Brain pericyte (primary cell): ENCODE measurements at places on chromosomes 4 and X.

DNA sequence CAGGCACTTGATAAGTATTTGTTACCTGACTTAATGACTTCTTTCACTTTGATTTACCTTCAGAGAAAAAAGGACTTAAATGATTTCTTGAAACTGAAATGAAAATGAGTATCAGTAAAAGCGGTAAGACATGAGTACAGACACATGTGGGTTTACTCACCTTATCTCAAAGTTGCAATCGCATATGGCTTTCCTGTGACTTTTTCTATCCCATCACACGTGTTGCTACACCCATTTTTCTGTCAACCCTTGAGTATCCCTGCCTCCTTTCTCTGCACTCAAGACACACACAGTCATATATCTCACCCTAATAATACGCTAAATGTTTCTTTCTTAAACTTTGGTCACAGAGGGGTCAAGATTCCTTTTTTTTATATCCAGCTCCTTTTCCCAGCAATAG is 11.0 kb upstream of the ARHGEF38 start:
- no peak for DNase-seq

DNA sequence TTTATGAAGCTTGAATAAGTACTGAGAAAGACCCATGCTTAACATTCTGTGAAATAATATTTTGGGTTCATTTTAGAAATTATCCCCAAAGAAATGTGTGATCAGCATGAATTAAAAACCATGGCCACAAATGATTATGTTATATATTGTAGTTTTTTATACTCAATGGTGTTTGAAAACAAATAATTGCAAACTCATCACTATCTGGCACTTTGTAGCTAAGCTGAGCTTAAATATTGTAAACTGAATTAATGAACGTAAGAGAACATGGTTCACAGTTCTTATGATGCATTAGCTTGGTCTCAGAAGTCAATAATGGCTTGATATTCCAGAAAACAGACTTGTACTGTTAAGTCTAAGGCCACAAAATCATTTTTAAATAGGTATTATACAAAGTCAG is 24.6 kb upstream of the ASB5 start:
- no peak for DNase-seq

DNA sequence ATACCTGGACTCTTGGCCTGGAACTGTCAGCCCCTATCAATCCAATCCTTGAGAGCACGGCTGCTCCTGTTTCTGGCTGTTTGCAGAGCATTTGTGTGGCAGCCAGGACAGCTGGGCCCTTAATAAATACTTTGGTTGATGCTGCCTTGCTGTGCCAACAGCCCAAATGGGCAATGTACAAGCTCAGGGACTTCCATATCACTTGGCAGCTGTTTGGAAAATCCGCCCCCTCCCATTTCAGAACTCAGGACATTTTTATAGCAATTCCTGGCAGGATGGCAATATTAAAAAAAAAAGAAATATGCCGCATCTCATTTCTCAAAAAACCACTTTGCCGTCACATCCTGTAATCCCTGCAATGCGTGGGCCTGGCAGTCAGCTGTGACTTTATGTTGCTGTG is 218.9 kb downstream of the HS3ST1 start:
- no peak for DNase-seq

DNA sequence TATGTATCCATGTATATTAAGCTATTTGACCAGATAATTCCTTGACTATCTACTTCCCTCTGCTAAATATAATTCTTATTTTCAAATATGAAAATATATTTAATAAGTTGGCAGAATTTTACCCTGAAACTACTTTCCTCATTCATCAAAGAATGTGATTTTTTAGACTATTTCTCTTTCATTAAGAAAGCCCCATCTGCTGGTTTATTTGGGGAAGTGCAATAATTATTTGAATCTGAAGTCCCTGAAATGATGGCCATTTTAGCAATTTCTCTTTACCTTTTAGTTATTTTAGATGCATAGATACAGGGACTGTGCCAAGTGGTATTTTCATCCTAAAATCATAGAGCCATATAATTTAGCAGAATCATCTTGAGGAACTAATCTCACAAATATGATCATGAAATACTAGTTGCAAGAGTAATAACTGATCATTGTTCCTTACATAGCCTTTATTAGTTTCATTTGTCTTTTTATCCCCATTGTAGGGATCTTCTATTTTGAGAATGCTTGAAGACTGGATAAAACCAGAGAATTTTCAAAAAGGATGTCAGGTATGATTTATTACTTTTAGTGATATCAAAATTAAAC is 39.0 kb downstream of the ENPEP start:
- no peak for DNase-seq

GRCh38 chr4:10096201-10096977 is 20.2 kb downstream of the WDR1 start:
- peak; percentile 80 for DNase-seq

- no peak for DNase-seq
Observed at GRCh38 chr4:142098900-142099545, 462.6 kb downstream of the IL15 start.

GRCh38 chr4:172692701-172693100 is 475.9 kb upstream of the GALNT7 start:
- DNase-seq, result no peak

DNA sequence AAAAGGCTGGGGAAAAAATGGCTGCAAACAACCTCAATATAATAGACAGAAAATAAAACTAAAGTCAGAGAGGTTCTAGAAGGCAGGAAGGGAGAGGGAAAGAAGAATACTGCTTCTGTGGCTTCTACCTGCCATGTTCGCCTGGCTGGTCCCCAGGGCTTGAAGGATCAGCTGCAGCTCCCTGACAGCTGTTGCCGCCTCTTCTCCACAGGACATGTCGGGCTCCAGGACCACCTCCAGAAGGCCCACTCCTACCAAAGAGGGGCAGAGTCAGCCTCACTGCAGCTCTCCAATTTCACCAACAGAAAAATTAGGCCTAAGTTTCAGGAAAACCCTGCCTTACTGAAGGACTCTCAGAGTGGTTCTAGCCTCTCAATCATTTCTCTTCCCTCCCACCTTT is 44.9 kb downstream of the GATB start:
- no peak for DNase-seq

DNA sequence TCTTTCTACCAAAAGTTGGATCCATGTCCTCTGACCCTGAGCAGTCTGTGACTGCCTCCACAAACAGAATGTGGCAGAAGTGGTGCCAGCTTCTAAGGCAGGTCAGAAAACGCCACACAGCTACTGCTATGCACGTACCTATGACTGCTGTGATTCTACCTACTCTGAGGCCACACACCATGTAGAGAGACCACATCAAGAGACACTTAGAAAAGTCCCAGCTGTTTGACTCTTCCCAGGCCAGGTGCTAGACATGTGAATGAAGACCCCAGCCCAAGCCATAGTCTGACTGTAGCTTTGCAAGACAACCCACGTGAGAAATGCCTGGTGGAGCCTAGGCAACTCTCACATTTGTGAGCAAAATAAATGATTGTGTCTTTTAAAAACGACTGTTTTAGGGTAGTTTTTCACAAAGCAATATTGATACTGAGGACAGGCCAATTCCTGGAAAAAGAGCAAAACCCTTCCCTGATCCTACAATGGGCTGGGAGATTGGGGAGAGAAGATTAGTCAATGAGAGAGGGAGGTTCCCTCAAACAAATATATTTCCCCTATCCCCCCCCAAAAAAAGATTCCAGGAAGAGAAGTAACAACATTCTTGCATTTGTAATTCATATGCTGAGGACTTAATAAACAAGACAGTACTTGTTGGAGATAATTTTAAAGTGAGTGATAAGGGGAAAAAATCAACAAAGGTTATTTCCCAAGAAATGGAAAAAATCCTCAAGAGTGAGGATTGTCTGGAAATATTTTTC is 33.3 kb downstream of the FRYL start:
- no peak for DNase-seq

GRCh38 chrX:47316276-47317025 is 53.9 kb upstream of the ZNF157 start:
- DNase-seq, result no peak

DNA sequence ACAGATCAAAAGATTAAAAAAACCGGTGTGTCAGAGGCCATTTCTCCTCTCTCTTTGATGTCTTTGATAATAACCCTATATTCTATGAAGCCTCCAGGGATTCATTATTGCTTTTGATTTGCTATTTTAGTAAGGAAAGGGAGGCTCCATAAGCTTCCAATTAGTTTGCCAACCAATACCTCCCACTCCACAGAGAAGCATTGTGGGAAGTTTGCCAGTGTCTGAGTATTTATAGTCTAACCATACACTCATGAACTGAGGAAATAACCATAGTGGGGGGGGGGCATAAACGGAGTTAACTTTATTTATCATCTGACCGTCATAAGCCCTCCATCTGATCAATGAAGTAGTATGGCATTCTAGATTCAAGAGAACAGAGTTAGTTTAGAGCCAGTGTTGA is 1066.8 kb upstream of the PABPC4L start:
- DNase-seq, result no peak

DNA sequence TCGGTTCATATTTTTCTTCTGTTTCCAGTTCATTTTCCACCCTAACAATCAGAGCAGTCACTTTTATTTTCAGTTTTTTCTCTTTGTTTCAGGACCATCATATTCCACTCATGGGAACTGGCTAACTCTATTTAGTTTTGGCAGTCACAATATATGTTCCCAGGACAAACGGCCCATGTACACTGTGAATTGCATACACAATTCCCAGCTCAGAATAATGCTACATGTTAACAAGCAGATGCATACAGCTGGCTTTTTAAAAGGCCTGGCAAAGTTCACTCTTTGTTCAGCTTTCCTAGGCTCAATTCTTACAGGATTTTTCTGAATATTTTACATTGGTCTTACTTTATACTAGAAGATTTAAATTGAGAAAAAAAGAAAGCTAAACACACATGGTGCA is 224.9 kb downstream of the ANKRD50 start:
- no peak for DNase-seq

GRCh38 chr4:57426779-57427395 is 316.7 kb upstream of the IGFBP7 start:
- DNase-seq, result peak; percentile 13

- DNase-seq, result no peak
Observed at GRCh38 chr4:87939978-87940690, 35.4 kb upstream of the SPP1 start.

- DNase-seq, result no peak
Observed at GRCh38 chr4:72205831-72206230, 174.0 kb downstream of the NPFFR2 start.

DNA sequence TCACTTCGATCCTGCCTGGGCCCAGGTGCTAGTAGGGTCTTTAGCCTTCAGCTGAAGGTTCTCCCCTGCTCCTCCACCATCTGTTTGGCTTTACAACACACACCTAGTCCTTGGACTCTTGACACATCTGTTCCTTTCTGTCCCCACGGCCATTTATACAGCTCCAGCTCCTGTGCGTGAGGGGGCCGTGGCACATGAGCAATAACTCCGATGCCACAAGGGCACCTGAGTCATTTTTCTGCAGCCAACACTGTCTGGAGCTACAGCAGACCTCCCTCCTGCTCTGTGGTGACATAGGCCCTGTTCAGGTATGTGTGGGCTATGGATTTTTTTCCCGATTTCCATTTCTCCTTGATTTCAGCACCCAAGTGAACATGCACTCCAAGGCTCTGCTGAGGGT is 44.7 kb upstream of the BCOR start:
- DNase-seq, result no peak

DNA sequence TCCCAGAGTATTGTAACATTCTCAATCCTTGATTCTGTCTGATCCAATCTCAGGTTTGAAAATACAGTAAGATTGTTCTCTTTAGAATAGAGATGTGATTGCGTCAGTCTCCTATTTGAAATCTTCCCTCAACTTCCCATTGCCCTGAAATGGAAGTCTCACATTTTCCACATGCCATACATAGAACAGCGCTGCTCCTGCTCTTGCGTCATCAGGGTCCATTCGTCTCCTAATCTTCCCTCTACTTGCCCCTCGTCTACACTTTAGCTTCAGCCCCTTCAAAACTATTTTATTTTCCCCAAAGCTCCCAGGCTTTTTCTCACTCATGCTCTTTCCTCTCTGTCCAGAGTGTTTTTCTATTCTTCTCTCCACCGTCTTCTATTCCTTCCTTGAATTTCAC is 301.7 kb upstream of the MAGEB2 start:
- DNase-seq, result no peak

- no peak for DNase-seq
Observed at GRCh38 chrX:51665981-51666380, 16.6 kb downstream of the CENPVL2 start.

DNA sequence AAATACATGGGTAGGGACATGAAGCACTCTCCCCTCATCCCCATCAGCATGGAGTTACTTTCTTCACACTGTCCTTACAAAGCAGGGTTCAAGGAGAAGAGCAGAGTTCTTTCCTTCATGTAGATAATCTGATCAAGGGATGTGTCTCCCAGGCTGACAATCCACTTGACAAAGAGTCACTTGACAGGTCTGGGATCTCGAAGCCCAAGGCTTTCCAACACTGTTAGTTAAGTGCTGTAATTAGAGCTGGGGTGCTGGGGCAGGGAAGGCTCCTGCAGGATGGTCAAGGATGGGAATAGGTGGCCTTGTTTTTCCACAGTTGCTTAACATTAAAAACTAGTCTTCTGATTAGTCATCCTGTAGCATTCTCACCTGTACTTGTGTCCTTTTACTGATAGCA is 38.0 kb downstream of the CCNG2 start:
- no peak for DNase-seq

- no peak for DNase-seq
Observed at GRCh38 chr4:7194251-7195140, 2.2 kb downstream of the SORCS2 start.

DNA sequence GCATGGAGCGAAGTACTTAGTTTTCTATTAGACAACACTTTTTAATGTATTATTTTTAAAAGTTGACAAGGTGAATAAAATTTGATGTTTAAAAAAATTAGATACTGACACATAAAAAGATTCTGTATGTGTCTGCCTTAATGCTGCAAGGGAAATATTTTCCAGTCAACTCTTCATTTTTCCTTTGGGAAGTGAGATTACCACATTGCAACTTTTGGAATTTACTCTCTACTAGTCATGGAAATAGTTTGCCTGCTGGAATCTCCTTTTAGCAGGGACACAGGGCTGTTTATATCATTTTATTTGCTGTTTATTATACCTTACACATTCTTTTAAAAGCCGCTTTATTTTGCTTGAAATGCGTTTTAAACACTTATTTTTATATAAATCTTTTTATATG is 135.1 kb downstream of the MID1 start:
- DNase-seq, result no peak
